Stomach (tissue), 19 donors: ENCODE measurements at places on chromosomes 16 and 17.

DNA sequence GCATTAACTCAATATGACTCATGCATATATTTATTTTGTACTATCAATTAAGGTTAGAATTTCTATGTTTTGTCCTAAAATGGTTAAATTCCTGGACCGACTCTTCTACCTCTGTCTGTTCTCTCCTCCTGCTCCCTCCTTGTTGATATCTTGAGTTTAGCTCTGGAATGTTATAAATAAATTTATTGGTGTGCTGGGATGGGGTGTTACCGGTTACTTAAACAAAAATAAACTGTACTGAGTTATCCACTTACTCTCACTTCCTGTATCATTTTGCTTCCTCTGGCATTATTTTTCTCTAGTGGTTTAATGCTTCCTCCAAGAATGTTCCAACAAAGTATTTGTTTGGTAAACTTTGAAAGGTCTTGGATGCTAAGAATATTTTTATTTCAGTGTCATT is 120.1 kb downstream of the ABCA8 start:
- no peak for DNase-seq
- H3K4me3 ChIP-seq, result no peak overlapping the region
- no peaks in the 10 kb centered on the region for H3K4me1 ChIP-seq
- H3K27ac ChIP-seq, result peak overlapping the region; percentile 51

DNA sequence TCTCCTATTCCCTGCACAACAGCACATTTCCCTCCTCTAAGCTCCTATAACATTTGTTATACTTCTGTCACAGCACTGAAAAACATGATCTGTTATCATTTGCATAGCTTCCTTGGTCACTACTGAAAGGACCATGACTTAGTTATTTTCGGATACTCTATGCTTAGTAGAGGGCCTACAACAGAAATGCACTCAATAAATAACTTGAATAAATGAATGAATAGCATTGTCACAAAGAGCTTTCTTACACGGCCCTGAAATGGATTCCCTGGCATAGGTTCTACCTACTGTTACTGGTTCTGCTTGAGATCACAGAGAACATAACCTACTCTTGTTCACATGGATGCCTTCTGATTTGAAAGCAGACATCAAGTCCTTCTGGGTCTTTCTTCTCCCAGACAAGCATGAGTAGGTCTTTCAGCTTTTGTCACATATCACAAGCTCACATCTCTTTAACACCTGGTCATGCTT is 41.6 kb downstream of the MYO1D start:
- H3K27ac ChIP-seq, result no peak overlapping the region
- no peak overlapping the region for H3K4me3 ChIP-seq
- no peaks in the 10 kb centered on the region for H3K27me3 ChIP-seq
- H3K4me1 ChIP-seq, result no peaks in the 10 kb centered on the region
- no peaks in the 10 kb centered on the region for H3K36me3 ChIP-seq
- no peak for DNase-seq

GRCh38 chr16:29849505-29849904 is 13.5 kb downstream of the CDIPT start:
- peaks cover 40% of the 10 kb centered on the region for H3K36me3 ChIP-seq
- H3K27ac ChIP-seq, result peak overlapping the region; percentile 4
- no peak for DNase-seq

DNA sequence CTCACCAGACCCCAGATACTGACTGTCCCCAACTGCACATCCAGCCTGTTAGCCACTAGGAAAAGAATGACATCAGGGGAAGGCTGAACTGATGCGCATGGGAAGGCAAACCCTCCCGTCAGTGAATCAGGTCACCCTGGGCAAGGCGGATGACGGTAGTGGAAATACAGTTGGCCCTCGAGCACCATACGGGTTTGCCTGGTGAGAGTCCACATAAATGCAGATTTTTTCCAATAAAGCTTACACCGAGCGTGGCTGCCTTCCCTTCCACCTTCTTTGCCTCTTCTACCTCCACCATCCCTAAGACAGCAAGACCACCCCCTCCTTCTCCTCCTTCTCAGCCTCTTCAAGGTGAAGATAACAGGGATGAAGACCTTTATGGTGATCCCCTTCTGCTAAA is 236.1 kb upstream of the TNRC6C start:
- H3K4me3 ChIP-seq, result no peak overlapping the region
- H3K27me3 ChIP-seq, result no peaks in the 10 kb centered on the region
- H3K27ac ChIP-seq, result no peak overlapping the region
- no peaks in the 10 kb centered on the region for H3K36me3 ChIP-seq

DNA sequence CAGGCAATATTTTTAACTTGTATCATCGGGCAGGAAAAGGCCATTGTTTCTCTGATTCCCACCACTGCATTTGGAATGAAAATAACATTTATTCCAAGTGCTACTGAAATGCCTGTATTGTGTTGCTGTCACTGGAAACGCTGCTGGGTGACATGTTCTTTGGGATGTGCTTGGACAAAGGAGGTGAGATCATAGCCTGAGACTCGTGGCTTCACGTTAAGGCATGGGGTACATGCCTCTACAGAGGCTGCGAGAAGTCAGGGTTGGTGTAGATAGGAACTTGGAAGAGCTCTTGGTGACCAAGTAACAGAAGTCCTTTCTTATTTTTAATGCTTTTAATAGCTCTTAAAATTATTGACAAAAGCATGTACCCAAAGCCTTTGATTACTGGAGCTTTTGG is 58.8 kb upstream of the MAF start:
- H3K27ac ChIP-seq, result no peak overlapping the region
- H3K4me3 ChIP-seq, result no peak overlapping the region
- H3K27me3 ChIP-seq, result no peaks in the 10 kb centered on the region
- no peak for DNase-seq
- H3K36me3 ChIP-seq, result no peaks in the 10 kb centered on the region
- H3K4me1 ChIP-seq, result peaks cover 3% of the 10 kb centered on the region

GRCh38 chr16:86248310-86248905 is 261.9 kb upstream of the FOXF1 start:
- no peak overlapping the region for H3K27ac ChIP-seq
- H3K4me3 ChIP-seq, result no peak overlapping the region
- no peaks in the 10 kb centered on the region for H3K27me3 ChIP-seq

DNA sequence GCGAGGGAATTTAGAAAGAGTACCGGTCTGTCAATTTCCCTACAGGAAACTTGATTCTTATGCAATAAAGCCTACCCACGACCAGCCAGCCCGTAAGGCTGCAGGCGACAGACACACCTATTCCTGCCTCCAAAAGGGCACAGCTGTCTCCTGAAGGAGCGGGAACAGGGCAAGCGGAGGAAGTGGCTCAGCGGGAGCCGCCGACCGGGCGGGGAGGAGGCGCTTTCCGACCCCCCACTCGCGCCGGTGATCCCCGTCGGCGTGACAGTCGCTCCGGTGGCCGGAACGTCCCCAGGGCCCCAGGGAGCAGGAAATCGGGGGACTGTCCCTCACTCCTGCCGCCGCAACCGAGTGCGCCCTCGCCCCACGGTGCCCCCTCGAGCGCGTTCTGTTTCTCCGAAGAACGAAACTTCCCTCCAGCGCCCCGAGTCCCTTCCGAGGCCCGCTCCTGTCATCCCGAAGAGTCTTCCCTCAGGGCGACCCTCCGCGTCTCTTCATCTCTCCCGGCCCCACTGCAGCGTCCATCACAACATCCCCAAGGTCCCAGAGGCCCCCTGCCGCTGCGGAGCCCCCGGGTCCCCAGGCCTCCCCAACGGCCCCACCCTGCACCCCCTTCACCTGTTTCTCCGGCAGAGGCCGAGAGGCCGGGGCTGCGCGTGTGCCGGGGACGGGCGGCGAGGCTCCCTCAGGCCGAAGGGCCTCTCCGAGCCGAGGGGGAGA is 421 bp downstream of the STAT3 start:
- peak overlapping the region; percentile 94 for H3K4me3 ChIP-seq
- peak; percentile 65 for DNase-seq
- no peaks in the 10 kb centered on the region for H3K36me3 ChIP-seq

DNA sequence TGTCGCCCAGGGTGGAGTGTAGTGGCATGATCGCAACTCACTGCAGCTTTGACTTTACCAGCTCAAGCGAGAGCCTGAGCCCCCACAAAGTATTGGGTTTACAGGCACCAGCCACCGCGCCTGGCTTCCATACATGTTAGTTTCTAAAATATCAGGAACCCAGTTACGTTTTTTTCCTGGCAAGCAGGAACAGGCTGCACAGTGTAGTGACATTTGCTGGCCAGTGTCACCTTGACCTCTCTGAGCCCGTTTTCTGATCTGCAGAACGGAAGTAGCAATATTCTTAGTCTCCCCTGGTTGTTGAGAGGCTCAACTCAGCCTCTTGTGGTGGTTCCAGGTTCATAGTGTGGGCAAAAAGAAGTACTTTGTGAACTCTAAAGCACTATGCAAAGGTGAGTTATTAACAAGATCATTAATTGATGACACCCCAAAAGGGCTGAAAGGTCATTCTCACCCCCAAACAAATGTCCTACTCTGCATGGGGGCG is 15.6 kb downstream of the IGF2BP1 start:
- H3K27ac ChIP-seq, result no peak overlapping the region
- H3K27me3 ChIP-seq, result peaks cover 11% of the 10 kb centered on the region
- DNase-seq, result no peak
- H3K4me1 ChIP-seq, result peaks cover 31% of the 10 kb centered on the region
- H3K36me3 ChIP-seq, result no peaks in the 10 kb centered on the region
- no peak overlapping the region for H3K4me3 ChIP-seq

DNA sequence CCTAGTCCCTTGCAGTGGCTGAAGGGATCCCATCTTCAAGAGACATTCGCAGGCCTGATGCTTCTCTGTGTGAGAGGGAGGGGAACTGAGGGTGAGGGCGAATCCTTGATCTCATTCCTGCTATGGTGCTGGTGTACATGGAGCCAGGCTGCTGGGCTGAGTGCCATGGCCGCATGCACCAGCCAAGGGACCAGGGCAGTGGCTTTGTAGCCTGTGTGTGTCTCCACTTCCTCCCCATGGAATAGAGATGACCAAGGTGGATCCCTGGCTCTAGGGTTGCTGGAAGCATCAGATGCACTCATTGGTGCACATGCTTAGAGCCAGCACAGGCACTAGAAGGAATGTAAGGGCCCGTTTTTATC is 195.0 kb downstream of the FOXL1 start:
- H3K4me3 ChIP-seq, result no peak overlapping the region
- H3K4me1 ChIP-seq, result no peaks in the 10 kb centered on the region
- H3K27me3 ChIP-seq, result no peaks in the 10 kb centered on the region
- no peak overlapping the region for H3K27ac ChIP-seq
- DNase-seq, result no peak
- H3K36me3 ChIP-seq, result no peaks in the 10 kb centered on the region

DNA sequence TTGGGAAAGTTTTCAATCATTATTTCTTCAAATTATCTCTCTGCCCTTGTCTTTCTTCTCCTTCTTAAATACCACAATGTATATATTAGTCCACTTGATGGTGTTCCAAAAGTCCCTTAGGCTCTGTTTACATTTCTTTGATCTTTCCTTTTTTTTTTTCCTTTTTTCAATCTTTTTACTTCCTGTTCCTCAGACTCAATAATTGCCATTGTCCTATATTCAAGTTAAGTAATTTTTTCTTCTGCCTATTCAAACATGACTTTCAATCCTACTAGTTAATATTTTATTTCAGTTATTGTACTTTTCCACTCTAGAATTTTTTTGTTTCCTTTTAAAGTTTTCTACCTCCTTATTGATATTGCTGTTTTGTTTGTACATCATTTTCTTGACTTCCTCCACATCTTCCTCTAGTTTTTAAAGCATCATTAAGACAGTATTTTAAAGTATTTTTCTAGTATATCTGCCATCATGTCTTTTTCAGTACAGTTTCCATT is 15.8 kb upstream of the UQCRC2 start:
- no peaks in the 10 kb centered on the region for H3K36me3 ChIP-seq
- DNase-seq, result no peak
- no peaks in the 10 kb centered on the region for H3K27me3 ChIP-seq

DNA sequence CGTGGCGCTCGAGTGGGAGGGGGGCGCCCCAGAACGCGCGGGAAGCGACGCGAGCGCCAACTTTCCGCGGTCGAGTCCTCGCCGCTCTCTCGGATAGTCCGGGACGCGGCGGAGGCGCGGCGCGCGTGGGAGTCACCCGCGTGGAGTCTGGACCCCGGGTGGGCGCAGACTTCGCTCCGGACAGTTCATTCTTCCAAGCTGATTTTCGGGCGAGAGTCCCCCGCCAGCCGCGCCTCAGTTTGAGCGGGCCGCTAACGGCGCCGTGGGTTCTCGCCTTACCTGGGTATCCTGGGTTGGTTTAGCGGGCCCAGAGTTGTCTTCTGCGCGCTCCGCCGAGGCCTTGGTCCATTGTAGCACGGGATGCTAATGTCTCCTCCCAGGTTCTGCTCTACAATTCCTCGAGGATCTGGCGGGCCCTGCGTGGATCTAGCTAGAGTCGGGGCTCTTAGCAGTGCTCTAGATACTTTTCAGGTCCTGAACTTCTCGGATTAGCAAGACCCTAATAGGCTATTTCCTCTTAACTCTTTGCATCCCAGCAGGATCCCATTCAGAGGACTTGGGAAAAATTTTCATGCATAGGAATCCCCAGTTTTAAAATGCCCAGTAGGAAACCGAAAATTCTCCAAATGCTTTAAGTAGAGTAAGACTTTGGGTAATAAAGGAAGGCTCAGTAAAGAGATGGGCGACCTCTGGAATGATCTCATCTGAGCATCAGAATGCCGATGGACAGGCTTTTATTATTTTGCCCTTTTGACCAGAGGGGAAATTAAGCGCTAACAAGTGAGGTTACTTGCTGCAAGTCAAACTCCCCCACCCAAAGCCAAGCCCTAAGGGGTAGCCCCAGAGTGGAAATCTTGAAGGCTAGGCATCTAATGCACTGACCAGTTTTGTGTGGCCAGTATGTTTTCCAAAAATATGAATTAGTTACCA is 537 bp upstream of the GJC1 start:
- H3K36me3 ChIP-seq, result no peaks in the 10 kb centered on the region
- peaks cover 18% of the 10 kb centered on the region for H3K4me1 ChIP-seq
- H3K27me3 ChIP-seq, result peaks cover 8% of the 10 kb centered on the region
- H3K4me3 ChIP-seq, result peak overlapping the region; percentile 60

DNA sequence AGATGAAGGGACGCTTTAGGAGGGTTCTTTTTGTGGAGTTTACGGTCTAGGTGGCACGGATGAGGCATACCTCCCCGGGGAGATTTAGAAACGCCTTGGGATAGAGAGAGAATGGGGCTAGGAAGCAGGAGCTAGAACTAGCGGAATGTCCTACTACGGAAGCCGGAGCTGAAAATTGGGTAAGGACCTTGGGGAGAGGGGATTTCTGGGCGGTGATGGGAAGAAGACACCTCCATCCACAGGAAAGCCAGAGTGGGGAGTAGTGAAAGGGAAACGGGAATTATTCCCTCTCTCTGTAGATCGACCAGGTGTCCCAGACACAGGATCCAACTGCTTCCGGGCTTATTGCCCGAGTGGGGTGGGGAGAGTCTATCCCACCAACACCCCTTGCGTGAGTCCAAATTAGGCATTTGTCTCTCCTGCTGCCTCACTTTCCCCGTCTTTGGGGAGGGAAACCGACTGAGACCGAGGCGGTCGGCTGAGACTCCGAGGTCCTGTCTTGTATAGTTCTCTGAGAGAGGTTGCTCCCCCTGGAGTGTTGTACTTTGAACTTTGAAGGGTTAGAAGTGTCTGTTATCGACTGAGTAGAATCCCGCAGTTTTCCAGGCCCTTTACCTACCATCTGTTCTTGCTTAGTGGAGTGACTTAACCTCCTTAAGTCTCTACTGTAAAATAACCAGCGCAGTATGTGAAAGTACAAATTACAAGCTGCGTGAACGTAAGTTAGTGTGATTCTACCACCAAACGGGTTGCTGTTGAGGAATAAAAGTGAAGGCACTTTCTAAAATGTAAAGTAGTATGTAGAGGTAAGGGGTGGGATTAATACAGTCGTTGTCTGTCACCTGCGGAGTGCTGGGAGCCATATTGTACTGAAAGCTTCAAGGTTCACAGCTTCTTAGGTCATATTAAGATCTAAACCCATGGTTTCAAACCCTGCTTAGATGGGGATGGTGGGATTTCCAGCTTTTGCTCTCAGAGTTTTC is 1.0 kb downstream of the RSPRY1 start:
- peak overlapping the region; percentile 94 for H3K27ac ChIP-seq
- H3K4me1 ChIP-seq, result peaks cover 27% of the 10 kb centered on the region
- H3K36me3 ChIP-seq, result no peaks in the 10 kb centered on the region
- H3K27me3 ChIP-seq, result no peaks in the 10 kb centered on the region
- peak overlapping the region; percentile 84 for H3K4me3 ChIP-seq
